ENCODE measurements at places on chromosomes 1 and 21. TPM values are rescaled to one million over a fixed set of nuclear protein-coding genes. Genes with fewer than 3 reads are reported as not detected.
A peak's percentile ranks its signal among the peaks of the same experiment; 100 is the strongest.

GRCh38 chr1:65812065-65812464, 19.4 kb downstream of the PDE4B start:
- no peak for DNase-seq

DNA sequence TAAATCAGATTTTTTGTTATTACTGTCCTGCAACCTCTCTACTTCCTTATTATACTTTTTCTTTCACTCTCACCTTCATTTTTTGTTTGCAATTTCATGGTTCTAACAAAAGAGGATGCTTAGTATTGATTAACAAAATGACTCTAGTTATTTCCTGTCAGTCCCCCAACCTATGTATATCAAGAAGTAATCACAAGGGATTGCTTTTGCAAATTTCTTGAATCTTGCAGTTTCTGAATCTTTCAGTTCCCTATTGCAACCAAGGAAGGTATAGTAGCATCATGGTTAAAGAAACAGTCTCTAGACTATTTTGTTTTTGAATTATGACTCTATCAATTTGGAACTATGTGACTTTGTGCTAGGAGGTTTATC, 446.9 kb downstream of the NEGR1 start:
- no peak for DNase-seq

DNA sequence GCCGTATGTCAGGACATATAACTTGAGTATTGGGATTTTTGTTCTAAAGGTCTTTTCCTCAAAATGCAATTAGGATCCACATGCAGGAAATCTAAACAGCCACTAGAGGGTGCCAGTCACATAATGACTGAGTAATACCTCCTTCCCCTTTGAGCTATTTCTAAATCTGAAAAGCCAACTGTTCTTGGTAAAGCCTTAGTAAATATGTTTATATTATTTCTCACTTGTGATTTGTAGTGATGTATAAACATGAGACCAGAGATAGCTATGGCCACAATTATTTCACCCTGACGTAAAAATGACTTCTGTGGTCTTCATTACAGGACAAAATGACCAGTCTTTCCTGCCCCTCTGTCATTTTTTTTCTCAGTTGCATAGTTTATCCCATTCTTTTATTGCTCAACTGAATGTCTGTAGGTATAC, 41.0 kb upstream of the DR1 start:
- DNase-seq = no peak

IL23R gene
- total RNA-seq = not detected

GRCh38 chr21:31305888-31306287, 38.2 kb downstream of the TIAM1 start:
- DNase-seq = no peak

GRCh38 chr1:4701276-4701675, 46.9 kb downstream of the AJAP1 start:
- no peak for DNase-seq

COL16A1 gene
- 77.8 TPM for total RNA-seq

RORC gene
- total RNA-seq = 36.8 TPM

C1QA gene
- 24.3 TPM for total RNA-seq

S100A13 gene
- 32.7 TPM for total RNA-seq

- DNase-seq = no peak
Measured at GRCh38 chr1:9687120-9687873, 35.8 kb downstream of the PIK3CD start.

- no peak for DNase-seq
Measured at GRCh38 chr1:12097321-12097720, 34.2 kb downstream of the TNFRSF8 start.

MFN2 gene
- total RNA-seq = 146 TPM

GRCh38 chr1:245770156-245770555, 615.4 kb downstream of the KIF26B start:
- DNase-seq = no peak

DNA sequence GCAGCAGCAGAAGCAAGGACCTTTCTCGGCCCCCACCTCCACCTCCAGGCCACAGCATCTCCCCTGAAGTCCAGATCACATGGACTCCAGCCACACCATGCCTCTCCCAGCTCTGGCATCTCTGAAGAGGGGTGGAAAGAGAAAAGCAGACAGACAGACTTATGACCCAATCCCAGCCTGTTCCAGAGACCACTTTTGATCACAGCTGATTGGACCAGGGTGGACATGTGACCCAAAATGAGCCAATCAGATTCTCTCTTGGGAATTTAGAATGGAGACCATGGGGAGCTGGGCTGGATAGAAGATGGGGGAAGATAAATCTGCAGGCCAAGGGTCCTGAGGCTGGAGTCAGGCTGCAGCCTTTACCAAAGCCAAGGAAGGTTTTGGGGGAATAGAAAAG, 16.4 kb downstream of the HTR1D start:
- DNase-seq = no peak

- DNase-seq = no peak
Measured at GRCh38 chr1:55203064-55203463, 12.1 kb downstream of the USP24 start.

GRCh38 chr1:211711315-211711705, 35.9 kb upstream of the NEK2 start:
- DNase-seq = no peak

GRCh38 chr1:7552402-7552801, 218.7 kb upstream of the VAMP3 start:
- DNase-seq = no peak

C4BPA gene
- total RNA-seq = not detected

- DNase-seq = no peak
Measured at GRCh38 chr21:45211661-45212060, 76.0 kb downstream of the POFUT2 start.

GRCh38 chr1:99869304-99869703, 19.1 kb downstream of the AGL start:
- DNase-seq = no peak

DNA sequence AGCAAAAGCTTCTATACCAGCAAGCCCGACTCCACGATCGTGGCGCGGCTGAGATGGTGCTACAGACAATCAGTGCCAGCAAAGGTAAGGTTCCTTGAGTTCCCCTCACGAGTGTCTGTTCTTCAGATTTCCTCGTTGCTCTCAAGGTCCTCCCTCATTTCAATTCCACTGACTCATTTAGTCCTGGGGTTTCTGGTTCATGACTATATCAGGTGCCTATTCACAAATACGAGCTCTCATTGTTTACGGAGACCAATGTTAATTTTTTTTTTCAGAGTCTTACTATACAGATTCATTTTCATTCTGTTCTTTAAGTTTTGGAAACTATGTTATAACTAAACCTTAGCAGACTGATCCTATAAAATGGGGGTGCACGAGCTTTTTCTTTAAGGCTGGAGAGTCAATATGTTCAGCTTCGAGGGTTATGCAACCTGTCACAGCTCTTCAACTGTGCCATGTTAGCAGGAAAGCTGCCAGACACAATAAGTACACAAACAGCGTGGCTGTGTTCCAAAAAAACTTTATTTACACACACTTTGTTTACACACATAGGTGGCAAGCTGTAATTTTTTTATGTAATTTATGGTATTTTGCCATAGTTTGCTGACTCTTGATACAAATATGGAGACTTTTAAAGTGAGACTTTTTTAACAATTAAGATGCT, 134.3 kb downstream of the ZP4 start:
- DNase-seq = no peak

DNA sequence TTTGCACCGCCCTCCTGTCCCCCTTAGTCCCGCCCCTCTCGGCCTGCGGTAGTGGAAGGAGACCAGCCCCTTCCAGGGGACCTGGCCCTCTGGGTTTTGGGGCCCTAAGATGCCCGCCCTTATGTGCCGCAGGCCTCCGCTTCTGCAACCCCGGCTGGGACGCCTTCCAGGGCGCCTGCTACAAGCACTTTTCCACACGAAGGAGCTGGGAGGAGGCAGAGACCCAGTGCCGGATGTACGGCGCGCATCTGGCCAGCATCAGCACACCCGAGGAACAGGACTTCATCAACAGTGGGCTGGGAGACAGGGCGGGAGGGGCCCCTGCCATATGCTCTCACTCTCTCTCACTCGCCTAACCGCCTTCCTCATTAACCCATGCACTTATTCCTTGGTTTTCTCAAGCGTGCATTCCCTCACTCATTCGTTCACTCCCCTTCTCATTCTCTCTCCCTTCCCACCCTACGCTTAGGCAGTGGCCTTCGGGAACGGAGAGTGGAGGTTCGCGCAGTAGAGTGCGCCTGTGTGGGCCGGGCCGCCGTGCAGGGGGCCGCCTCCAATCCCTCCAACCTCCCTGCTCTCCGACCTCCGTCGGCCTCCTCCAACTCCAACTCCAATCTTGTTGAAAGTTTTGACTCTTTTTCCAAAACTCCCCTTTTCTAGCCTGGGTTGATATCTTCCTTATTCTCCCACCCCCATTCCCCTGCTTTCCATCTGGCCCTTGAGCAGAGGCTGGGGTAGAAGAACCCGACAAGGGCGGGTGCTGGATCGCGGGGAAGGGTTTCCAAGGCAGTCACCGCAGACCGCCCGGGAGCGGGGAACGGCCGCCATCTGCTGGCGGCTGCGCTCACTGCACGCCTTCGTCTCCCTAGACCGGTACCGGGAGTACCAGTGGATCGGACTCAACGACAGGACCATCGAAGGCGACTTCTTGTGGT, 15.2 kb downstream of the BCAN start:
- DNase-seq = peak; percentile 88

CDC42SE1 gene
- total RNA-seq = 114 TPM

DNA sequence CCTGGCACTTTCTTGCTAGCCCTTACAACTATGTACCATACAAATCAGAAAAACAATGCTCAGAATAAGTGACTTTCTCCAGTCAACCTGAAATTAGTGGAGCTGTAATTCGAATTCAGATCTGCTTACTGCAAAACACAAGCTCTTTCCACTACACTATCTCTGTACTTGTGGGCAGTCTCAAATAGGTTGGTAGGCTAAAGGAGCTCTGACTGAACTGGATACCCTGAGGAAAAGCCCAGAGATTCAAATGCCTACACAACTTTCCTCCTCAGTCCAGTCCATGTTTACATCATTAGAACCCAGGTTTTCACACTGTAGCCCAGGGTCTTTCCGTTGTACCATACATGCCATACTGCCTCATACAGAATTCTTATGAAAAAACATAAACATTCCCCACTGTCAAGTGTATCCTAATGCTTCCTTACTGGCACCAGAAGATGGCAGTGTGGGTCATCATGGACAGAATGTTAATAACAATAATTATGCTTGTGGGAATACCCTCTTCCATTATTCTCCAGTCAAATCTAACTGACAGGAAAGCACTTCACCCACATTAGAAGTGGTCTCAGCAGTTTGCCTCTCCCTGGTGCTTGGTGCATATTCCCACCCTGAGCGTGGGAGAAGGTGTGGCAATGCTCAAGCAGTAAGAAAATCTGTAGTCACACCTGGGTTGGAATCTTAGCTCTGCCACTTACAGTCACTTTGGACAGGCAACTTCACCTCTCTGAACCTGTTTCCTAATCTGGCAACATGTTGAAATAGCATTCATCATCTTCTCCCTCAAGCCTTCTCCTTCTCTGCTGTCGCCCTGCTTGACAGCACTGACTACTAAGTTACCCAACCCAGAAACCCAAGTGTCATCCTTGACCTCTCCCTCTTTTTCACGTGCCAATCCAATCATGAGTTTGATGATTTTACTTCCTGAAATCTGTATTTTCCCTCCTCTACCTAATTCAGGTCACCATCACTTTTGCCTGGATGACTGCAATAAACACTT, 14.4 kb upstream of the ZFYVE9 start:
- DNase-seq = no peak

CCDC185 gene
- total RNA-seq = not detected

- DNase-seq = no peak
Measured at GRCh38 chr1:154955039-154955717, 721 bp downstream of the PBXIP1 start.

LCK gene
- total RNA-seq = 0.94 TPM

HMCN1 gene
- 3.6 TPM for total RNA-seq

HSPB7 gene
- total RNA-seq = 1.9 TPM

DENND2D gene
- total RNA-seq = 25.3 TPM

DDR2 gene
- 8.1 TPM for total RNA-seq

DNA sequence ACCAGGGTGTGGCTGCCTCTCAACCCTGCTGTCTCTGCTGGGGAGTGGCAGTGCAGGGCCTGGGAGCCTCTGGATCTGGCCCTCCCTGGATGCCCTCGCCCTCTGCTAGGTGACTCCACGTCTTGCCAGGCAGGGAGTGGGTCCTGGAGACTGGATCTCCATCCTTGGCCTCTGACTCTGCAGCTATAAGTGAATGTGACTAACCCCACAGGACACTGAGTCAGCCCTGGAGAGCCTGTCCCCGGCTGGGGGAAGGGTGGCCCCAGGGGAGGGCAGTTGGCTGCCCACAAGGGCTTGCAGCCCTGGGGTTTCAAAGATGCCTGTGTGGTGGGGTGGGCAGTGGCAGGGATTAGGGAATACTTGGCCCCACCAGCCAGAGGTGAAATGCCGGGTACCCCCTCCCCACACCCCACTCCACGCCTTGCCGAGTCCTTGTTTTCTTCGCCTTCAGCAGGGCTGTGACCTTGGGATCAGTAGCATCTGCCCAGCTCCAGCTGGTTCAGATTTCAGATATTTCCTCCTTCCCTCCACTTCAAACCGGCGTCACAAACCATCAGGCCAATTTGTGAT, 1.9 kb upstream of the MYBPH start:
- peak; percentile 60 for DNase-seq

EPHA10 gene
- 0.34 TPM for total RNA-seq

GPR25 gene
- not detected for total RNA-seq

DNA sequence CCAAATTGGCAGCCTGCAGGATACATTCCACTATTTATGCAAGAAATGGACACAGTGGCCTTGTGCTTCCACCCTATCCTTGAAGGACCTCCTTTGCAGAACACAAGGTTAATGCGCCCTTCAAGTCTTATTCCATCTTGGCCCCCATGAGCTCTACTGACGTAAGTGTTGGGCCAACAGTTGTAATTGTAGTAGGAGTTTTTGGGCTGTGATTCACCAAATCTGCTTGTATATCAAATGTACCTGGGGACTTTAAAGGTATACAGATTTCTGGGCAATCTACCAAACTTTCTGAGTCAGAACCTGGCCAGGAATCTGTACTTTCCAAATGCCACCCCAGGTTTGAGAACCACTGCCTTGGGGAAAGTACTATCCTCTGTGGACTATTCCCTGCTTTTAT, 100.9 kb upstream of the MARK1 start:
- no peak for DNase-seq

TTC22 gene
- 37.4 TPM for total RNA-seq

NMNAT2 gene
- 0.68 TPM for total RNA-seq

FCGR1A gene
- not detected for total RNA-seq

CYP4A22 gene
- total RNA-seq = not detected

- DNase-seq = no peak
Measured at GRCh38 chr1:204358605-204359004, 1.1 kb downstream of the PLEKHA6 start.

GRCh38 chr1:94281361-94282142, 44.2 kb upstream of the ARHGAP29 start:
- DNase-seq = no peak

HUNK gene
- total RNA-seq = 5.5 TPM

- DNase-seq = no peak
Measured at GRCh38 chr1:192869308-192869940, 60.6 kb downstream of the RGS2 start.

DNA sequence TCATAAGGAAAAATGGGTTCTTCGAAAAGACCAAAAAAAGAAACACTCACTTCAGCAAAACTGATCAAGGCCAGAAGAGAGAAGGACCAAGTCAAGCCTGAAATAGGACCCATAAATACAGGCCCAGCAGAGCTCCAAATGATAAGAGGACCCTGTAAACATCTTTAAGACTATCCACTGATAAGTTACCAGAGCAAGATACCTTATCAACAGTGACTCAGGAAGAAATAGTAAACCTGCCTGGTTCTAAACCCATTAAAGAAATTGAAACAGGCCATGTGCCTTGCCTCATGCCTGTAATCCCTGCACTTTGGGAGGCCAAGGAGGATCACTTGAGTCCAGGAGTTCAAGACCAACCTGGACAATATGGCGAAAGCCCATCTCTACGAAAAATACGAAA, 81.8 kb upstream of the ERRFI1 start:
- no peak for DNase-seq

GRCh38 chr1:181936269-181936668, 125.2 kb downstream of the ZNF648 start:
- no peak for DNase-seq

Data from suprapubic skin (tissue), 4 donors.